ENCODE measurements at places on chromosomes 7 and 10. TPM values are rescaled to one million over a fixed set of nuclear protein-coding genes. Genes with fewer than 3 reads are reported as not detected.

The EGR2 gene
- 29.1 TPM for total RNA-seq

GRCh38 chr10:76548716-76549115 is 1088.9 kb downstream of the KCNMA1 start:
- no peak for DNase-seq

The LEP gene
- total RNA-seq: 15.9 TPM

GRCh38 chr7:14759785-14760184 is 142.8 kb downstream of the DGKB start:
- no peak for DNase-seq

DNA sequence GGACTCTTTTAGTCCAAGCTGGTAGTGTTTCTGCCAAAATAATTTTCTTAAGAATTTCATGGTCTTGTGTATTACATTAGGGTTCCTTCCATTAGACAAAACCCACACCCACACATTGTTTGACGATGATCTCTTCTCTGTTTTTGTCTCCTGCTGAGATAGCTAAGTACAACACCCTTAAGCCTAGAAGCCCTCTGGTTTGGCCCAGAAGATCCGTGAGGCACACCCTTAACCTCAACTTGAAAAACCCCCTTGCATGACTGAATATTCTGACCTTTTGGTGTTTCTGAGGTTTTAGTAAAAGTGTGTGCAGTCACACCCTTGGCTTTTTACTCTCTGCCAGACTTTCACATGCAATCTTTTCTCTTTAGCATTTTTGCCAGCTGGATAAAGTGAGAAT is 29.3 kb upstream of the ERCC6 start:
- DNase-seq: no peak

The LRRC17 gene
- 1.7 TPM for total RNA-seq

The SUN3 gene
- total RNA-seq: not detected

- DNase-seq: no peak
These were observed 78.4 kb upstream of the ADO start for GRCh38 chr10:62726142-62726541.

The TRIM50 gene
- total RNA-seq: not detected

DNA sequence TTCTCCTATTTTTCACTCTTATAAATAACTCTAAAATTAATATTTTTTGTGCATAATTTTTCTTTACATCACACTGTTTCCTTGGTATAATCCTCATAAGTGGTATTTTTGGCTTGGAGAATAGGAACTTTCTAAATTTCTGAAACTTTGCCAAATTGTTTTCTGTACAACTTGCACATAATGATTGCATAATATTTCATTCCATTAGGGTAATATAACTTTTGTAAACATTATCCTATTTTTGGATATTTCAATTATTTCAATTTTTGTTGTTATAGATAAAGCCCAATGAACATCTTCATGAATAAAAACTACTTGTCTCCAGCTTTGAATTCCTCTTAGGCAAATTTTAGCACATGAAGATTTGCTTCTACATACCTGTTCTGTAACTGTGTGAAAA is 135.9 kb downstream of the ELAPOR2 start:
- no peak for DNase-seq

The CCL26 gene
- total RNA-seq: not detected

The TMEM140 gene
- total RNA-seq: 33.2 TPM

The SPDYE16 gene
- not detected for total RNA-seq

GRCh38 chr7:158602905-158603772 is 15.5 kb upstream of the PTPRN2 start:
- DNase-seq: no peak

DNA sequence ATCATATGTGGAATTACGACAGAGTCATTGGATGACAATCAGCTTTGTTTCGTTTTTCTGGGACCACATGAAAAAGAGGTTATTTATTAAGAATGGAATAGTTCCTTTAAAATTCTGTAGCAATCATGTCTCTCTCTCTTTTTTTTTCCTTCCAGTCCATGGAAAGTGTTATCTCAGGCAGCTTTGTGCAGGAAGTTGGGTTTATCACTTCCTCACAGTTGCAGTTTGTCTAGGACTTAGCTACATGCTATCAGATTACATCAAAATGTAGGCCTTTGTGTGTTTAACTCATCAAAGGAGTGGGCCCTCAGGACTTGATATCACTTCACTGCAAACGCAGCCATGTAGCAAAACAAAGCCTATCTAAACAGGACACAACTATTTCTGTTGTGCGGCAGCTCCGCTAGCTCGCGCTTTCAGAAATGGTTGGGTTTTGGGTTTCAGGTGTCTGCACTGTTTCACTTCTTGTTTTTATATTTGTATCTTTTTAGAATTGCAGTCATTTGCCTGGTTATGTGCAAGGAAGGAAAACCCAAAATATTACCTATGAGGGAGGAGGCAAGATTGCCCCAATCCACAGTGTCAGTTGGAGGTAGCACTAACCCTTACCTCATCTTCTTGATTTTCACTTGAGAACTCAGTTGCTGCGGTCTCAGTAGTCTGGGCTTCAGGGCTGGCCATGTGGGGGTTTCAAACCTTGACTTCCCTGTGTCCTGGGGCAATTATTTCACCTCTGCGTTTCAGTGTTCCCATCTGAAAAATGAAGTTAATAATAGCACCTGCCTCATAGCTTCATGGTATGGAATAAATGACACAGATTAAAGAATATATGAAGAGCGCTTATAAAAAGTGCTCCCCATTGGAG is 66.7 kb downstream of the HHEX start:
- DNase-seq: no peak

The TEX47 gene
- not detected for total RNA-seq

GRCh38 chr7:75988568-75989499 is 5.6 kb downstream of the TMEM120A start:
- no peak for DNase-seq

DNA sequence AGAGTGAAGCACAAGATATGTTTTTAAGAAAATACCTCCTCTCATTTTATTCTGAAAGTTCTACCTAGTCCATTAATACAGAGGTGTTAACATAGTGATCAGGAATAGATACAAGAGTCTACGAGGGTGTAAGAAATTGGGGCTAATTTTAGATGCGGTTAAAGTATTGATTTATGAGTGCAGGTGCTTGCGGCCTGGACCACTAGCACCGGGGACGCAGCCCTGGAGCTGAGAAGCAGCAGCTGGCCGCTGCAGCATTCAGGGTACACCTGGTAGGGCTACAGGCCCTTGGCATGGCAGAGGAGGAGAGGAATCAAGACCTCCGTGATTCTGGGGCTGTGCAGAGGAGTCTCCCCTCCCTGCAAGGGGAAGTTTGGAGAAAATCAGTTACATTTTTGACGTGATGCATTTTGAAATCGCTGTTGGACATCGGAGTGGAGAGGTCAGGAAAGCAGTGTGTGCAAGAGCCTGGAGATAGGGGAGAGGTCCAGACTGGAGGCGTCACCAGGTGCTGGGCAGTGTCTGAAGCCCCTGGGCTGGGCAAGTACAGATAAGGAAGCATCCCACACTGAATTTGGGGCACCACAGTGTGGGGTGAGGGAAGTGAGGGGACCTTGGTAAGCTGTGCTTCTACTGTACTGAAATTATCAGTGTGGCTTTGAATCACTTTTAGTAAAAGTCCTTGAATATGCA is 112.3 kb downstream of the VWC2 start:
- DNase-seq: no peak

The FAM237B gene
- not detected for total RNA-seq

The GIMAP2 gene
- total RNA-seq: 22.0 TPM

- DNase-seq: no peak
These were observed 127.1 kb upstream of the BMPER start for GRCh38 chr7:33778195-33778594.

DNA sequence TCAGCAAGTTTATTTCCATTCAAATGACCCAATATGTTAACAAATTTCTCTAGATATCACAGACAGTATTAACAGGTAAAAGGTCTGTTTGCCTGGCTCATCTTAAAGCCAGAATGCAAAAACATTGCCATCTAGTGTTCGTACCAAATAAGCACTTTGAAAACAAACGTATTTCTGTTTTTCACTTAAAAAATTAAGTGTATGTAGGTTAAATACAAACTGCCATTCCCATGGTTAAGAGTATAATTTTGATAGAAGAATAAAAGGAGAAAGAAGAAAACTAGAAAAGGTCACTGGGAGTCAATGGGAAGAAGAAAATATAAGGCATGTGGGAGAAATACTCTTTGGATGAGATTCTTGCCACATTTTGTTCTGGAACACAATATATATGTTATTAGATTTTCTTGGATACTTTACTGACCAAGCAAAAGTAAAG is 51.0 kb downstream of the ORC5 start:
- no peak for DNase-seq

- DNase-seq: no peak
These were observed 31.1 kb upstream of the EZH2 start for GRCh38 chr7:148915211-148915610.

DNA sequence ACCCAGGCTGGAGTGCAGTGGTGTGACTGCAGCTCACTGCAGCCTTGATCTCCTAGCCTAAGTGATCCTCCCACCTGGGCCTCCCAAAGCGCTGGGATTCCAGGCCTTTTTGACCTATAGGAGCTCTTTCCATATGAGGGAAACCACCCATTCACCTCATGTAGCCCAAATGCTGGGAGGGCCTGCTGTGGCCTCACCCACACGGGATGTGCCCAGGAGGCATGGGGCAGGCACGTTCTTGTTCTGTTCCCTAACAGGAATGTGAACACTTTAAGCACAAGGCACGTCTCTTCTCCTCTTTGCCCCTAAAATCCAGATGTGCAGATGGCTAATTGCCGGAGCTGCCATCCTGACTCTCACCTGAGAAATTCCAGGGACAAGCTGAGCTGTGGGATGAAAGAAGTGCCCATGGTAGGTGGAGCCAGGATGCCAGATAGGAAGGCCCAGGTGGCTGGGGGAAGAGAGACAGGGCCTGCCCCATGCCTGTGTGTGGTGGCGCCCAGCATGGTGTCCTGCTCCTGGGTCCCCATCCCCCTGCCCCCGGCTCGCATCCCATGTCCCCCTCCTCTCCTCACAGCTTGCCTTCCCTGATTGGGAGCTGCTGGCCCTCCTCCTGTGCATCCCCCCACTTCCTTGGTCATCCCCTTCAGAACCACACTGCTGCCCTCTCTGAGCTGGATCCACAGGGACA is 17.3 kb downstream of the CAMK2B start:
- DNase-seq: no peak

The VWC2 gene
- total RNA-seq: 0.20 TPM

The PAX4 gene
- not detected for total RNA-seq

The ACHE gene
- not detected for total RNA-seq

The PDZD8 gene
- total RNA-seq: 29.4 TPM

DNA sequence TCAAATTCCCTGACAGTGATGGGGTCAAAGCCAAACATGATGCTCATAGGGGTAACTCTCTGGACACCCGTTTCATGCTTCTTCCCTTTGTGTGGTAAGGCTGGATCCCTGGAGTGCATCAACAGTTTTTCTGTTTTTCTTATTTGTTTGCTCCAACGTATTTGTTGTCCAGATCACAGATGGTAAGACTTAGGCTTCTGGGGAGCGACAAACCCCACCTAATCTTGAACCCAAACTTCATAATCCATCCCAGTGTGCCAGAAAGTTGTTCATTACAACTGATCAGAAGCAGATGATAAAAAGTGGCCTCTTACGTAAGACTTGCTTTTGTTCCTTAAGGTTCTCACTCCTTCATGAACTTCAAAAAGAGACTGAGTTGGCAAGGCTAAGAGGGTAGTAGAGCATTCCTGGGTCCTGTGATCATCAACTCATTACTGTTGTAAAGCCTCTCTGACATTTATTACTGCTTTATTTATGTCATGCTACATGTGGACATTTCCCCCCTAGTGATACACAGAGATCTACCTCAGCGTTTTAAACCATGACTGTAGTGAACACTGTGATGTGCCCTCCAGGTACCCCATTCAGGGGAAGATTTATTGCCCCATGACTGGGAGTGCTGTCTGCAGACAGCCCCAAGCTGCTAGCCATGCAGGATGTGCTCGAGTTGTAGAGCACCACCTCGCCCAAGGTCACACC is 125.6 kb downstream of the CCDC71L start:
- no peak for DNase-seq

GRCh38 chr7:69994886-69995542 is 396.7 kb downstream of the AUTS2 start:
- DNase-seq: no peak

DNA sequence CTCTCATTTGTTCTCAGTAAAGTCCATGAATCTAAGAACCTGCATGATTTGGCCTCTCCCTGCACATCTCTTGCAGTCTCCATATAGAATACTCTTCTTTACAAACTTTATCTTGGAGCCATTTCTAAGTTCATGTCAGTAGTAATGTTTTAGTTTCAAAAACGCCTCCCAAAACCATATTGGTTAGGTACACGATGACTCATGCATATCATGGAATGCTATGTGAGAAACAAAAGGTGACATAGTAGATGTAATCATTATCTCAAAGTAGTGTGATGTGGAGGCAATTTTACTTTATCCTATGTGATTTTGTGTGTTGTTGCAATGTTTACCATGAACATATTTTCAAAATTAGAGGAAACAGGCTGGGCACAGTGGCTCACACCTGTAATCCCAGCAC is 520.7 kb downstream of the KCNMA1 start:
- DNase-seq: no peak

DNA sequence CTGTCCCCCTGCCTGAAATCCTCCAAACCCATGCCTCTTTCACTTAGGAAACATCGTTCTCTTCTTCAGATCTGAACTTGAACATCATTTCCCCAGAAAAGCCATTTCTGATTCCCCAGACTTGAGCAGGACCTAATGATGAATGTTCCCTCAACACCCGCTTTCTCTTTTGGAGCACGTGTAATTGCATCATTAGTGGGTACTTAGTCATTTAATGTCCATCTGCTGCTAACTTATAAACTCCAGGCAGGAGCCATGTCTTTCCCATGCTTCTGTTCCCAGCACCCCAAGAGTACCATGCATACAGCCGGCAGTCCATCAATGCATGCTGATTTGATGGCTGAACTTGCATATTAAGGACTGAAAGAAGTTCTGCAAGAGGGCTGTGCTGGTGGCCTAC is 36.5 kb upstream of the ECHDC3 start:
- no peak for DNase-seq

GRCh38 chr10:112983444-112984056 is 33.5 kb downstream of the TCF7L2 start:
- DNase-seq: no peak

Measured in tibial nerve (tissue), 4 donors.